Stimulated activated CD4-positive, alpha-beta T cell treated with anti-CD3 and anti-CD28 coated beads, TNF-alpha, amount 100 ng/mL, for 48 hours (primary cell): ENCODE measurements at places on chromosomes 3 and 15.
A peak's percentile ranks its signal among the peaks of the same experiment; 100 is the strongest.

DNA sequence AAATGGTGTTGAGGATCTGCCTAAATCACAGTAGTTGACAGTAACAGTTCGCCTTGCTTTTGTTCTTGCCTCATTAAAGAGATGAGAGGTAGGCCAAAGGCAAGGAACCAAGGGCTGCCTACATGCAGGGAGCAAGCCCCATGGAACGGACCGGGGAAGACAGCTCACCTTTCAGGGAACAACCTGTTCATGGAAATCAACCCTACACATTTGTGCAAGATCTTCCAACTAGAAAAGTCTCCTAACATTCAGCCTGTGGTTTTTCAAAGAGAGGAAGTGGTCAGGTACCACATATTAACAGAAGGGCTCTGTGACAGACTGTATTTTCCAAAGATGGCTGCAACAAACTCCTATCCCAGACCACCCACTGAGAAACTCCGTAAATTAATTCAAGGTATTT lies 1031.8 kb upstream of the NR2F2 start:
- DNase-seq, result no peak

GRCh38 chr3:116111765-116112164 lies 333.5 kb downstream of the LSAMP start:
- DNase-seq, result no peak

DNA sequence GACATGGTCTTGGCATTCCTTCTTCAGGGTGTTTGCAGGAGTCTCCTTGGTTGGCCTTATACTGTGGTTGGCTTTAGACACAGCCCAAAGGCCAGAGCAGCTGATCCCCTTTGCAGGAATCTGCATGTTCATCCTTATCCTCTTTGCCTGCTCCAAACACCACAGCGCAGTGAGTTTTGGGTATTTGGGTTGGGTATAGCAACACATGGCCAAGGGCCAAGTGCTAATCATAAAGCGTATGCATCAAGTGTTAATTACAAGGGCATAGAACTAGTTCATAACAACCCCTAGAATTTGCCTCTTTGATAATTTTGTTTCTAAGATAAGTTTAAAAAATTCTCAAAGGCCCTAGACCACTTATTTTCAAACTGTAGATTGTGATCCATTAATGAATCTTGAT lies 11.8 kb downstream of the SLC28A2 start:
- no peak for DNase-seq

DNA sequence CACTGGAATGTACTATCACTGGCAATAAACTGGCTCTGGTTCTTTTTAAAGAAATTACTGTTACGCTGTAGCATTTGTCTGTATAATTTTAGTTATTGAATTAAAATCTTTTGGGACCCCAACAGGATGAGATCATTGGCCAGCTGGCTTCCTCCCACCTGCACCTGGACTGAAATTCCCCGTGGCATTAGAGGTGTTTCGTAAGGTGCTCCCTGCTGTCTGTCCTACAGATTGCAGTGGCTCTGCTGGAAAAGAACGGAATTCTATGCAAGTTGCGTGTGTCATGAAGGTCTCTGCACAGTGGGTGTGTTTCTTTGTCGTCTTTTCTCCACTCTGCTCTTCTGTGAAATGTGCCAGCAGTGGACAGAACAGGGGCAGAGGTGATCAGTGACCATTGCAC lies 383.4 kb downstream of the PTPRG start:
- DNase-seq, result no peak

GRCh38 chr3:87997966-87998365 lies 60.8 kb downstream of the CGGBP1 start:
- DNase-seq, result no peak

DNA sequence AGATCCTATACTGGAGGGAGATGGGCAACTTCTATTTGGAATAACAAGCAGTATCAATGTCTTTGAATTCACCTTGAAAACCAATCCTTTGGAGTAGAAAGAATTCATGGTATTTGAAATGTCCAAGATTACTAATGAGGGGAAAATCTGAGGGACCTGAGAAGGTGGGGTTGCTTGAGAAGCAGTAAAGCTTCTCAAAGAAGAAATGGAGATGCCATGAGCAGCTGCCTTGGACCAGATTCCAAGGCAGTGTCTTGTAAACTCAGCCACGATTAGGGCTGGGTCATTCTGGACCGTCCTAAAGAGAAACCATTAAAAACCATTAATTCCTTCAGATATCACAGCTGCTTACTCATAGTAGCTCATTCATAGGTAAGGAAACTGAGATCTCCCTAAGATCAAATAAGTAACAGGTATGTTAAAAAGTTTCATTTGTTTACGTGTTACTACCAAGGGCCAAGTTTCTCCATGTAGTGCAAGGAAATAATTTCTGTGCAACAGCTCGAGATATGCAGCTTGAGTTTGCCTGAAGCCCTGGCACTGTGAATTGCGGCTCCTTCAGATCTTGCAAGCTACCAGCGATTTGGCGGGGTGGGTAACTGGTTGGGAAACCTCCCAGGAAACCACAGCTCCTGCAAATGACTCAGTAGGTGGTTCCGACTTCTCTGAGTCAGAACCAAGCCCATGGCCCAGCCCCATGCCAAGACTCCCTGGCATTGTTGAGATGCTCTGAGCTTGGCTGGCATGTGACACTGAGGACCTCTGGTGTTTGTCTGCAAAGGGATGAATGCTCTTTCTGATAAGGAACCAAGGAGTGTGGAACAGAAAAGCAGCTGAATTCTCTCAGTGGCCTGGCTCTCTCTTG lies 296.8 kb downstream of the RORA start:
- peak; percentile 30 for DNase-seq

GRCh38 chr3:103385961-103386656 lies 951.3 kb downstream of the ZPLD1 start:
- DNase-seq, result no peak

DNA sequence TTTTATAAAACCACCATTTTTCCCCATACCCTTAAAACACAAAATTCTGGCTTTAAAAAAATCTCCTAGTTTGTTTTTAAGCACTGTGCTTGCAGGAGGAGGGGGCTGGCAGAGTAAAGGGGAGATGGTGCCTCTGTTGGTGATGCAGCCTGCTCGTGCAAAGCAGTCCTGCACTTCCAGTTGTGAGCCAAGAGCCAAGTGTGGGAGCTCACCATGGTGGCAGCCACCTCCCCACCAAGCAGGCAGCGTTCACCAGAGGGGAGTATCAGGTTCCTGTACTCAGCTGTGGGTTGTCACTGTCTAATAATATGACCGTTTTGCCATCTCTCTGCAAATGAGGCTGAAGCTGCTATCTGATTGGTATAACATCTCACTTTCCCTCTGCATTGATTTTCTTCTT lies 164.8 kb downstream of the SYNPR start:
- no peak for DNase-seq

- no peak for DNase-seq
Measured at GRCh38 chr3:152611905-152612304, 223.0 kb upstream of the P2RY1 start.

GRCh38 chr3:72655131-72655551 lies 193.1 kb downstream of the SHQ1 start:
- no peak for DNase-seq

DNA sequence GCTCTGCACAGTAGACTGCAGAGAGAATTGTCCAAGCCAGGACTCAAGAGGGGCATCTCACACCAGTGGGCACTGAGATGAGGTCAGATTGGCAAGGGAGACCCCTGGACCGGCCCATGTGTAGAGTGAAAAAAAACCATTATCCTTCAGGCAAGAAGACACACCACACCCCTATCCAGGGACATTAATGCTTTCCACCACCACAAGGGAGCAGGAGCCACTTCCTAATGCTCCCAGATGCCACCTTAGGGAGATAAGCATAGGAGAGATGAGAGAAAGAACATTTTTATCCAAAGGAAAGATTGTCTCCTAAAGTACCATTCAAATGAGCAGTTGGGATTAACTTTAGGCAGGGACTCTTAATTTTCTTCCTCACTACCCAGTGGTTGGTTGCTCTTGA lies 109.6 kb upstream of the PTX3 start:
- no peak for DNase-seq

- no peak for DNase-seq
Measured at GRCh38 chr3:30493911-30494311, 112.5 kb upstream of the TGFBR2 start.

- DNase-seq, result no peak
Measured at GRCh38 chr3:17478673-17479072, 263.8 kb downstream of the TBC1D5 start.
